Ascending aorta (tissue), 2 donors: ENCODE measurements at places on chromosomes 12 and 14. TPM values are rescaled to one million over a fixed set of nuclear protein-coding genes. Genes with fewer than 3 reads are reported as not detected.

DNA sequence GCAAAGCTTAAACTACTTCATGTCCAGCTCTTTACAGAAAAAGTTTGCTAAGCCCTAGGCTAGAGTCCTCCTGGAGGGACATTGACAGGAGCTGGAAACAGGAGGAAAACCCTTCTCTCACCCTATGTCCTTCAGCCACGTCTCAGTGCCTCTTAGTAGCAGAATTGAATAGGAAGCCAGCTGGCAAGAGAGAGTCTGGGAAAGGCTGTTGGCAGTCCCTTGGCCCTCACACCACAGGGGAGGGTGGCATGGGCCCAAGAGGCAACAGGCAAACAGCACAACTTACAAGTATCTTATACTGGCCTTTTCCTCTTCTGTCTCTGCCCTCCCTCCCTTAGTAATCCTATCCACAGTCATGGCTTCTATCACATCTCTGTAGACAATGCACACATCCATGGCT lies 27.7 kb upstream of the DHRS2 start:
- no peak for DNase-seq

The CNPY2 gene
- 34.6 TPM for total RNA-seq

The ABHD4 gene
- 33.5 TPM for total RNA-seq

DNA sequence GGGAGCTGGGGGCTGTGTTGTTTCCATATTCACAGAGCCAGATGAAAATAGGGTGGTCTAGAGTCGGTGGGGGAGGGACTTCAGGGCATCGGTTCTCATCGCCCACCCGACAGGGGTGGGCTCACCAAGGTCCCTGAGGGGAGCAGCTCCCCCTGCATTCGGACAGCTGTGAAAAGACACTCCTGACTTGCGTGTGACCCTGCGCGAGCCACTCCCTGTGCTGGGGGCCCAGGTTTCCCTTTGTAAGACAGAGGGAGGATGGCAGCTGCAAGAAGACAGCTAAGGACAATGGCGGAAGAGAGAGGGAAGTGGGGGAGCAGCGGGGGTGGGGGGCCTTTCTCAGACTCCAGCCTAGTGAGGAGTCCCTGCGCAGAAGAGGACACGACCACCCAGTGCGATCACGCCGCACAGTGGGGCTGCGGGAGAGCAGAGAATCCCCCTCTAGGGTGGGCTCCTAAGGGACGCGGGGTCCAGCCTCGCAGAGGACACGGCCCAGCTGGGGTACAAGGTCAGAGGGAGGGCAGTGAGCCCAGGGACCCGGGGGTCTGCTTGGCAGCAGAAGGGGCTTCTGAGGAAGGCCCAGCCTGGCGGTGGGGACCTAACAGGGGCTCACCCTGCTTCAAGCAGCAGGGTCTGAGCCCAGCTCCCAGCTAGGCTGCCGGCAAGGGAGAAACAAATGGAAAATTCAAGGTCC lies 326.9 kb upstream of the DIO3 start:
- no peak for DNase-seq

DNA sequence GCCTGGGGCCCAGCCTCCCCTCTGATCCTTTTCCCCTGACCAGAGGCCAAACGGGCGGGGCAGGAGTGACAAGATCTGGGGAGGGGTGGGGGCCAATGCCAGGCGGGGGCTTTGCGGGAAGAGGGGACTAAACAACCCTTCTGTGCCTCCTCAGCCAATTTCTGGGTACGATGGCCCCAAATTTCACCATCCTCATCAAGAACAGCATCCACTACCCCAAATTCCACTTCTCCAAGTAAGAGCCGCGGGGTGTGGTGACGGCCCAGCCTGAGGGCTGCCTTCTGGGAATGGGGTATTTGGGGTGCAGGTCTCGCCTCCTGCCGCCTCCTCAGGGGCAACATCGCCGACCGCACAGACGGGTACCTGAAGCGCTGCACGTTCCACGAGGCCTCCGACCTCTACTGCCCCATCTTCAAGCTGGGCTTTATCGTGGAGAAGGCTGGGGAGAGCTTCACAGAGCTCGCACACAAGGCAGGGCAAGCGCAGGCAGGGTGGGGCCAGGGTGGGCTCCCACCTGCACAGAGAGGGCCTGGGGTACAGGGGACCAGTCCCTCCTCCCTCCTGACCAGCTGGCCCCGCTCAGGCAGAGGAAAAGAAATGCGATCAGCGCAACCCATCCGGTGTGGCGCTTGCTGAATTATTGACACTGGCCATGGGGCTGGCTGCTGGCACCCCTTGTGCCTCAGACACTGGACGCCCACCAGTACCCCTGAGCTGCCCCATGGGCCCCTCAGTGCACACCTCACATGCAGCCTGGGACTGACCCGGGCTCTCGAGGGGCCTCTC lies 1.7 kb downstream of the P2RX2 start:
- no peak for DNase-seq

The EGLN3 gene
- 5.9 TPM for total RNA-seq

GRCh38 chr12:104769144-104769561 lies 188.9 kb downstream of the SLC41A2 start:
- DNase-seq = no peak

GRCh38 chr14:103711516-103712431 lies 3.5 kb downstream of the XRCC3 start:
- peak; percentile 88 for DNase-seq

The TAS2R30 gene
- total RNA-seq = 3.6 TPM

The OTX2 gene
- not detected for total RNA-seq

DNA sequence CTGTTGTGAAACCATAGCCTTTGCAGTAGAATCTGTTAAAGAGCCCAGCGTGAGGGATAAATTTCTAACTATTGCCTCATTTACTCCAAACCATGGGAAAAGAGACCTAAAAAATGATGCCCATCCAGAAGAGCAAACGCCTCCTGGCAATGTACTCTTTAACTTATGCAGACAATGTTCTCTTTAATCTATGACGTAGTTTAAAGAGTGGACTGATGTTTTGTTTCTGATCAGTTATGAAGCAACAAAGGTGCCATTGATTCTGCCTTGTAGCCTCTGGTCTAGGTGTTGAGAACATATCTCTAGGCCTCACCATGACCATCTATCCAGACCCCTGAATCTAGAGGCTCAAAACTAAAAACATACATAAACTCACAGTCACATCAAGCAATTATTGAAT lies 13.4 kb downstream of the SSTR1 start:
- DNase-seq = no peak

- no peak for DNase-seq
Observed at GRCh38 chr12:81005606-81006005, 67.9 kb upstream of the LIN7A start.

DNA sequence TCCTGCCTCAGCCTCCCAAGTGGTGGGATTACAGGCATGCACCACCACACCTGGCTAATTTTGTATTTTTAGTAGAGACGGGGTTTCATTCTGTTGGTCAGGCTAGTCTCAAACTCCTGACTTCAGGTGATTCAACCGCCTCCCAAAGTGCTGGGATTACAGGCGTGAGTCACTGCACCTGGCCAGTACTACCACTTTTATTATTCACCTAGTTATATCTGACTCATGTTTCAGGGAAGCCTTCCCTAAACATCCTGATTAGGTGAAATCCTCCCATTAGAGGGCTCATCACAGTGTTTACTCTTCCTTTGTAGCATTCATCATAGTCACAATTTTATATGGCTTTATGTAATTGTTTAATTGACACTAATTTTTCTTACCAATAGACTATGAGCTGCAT lies 295.3 kb upstream of the SOX5 start:
- DNase-seq = no peak

- peak; percentile 77 for DNase-seq
Observed at GRCh38 chr12:1474041-1474573, 120.3 kb downstream of the FBXL14 start.

DNA sequence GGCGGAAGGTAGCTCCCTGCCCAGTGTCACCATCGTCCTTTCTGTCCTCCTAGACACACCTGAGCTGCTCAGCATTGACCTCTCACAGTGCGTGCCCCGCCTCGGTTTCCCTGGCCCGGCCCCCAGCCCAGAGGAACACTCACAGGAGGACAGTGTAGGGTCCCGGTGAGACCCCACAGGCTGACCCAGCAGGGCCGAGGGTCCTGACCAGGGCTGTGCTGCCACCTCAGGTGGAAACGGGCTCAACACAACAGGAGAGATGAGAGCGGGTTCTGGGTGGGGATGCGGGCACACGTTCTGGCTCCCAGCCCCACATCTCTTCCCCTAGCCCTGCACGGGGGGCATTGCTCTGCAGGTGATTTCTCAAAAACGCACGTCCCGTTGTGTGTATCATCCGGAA lies 98.1 kb downstream of the PIWIL1 start:
- DNase-seq = no peak

DNA sequence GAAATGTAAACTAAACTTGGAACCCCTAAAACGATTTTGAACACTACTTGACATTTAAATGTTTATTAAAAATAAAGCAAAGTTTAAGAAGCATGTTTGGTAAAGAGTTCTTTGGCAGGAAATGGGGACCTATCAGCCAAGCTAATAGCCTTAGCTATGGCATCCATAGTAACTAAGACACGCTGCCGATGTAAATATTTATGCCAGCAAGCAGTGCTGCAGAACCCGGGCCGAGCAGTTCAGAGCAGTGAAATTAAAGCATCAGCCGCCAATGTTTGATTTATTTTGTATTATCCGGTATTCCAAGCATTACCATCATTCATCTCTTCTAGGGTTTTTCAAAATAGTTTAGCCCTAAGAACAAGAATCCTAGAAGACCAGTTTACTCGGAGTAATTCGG lies 61.6 kb downstream of the PPP2R5C start:
- DNase-seq = no peak

DNA sequence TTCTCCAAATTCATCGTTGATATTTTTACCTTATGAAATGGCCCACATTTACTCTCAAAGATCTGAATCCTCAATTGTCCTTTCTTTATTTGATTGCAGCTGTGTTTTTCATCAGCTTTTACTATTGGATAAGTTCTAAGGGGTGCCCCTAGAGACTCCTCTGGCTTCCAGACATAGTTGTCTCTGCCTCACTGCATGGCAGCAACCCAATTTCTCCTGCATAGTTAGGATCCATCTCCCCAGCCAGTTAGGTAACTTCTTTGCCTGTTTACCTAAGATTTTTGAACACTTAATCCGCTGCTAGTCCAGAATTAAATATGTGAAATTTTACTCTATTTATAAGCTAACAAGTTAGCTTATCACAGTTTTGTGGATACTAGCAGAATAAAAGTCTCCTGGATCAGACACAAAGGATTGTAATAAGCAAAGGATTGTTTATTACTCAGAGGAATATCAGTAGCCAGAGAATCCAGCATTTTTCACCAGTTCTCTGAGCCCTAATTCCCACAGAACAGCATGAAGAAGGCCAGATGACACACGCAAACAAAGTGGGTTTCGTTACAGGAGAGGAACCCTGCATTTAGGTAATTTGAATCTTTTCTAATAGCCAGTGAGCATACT lies 101.1 kb downstream of the BBS10 start:
- DNase-seq = no peak

The ABCD2 gene
- under 0.01 TPM for total RNA-seq

DNA sequence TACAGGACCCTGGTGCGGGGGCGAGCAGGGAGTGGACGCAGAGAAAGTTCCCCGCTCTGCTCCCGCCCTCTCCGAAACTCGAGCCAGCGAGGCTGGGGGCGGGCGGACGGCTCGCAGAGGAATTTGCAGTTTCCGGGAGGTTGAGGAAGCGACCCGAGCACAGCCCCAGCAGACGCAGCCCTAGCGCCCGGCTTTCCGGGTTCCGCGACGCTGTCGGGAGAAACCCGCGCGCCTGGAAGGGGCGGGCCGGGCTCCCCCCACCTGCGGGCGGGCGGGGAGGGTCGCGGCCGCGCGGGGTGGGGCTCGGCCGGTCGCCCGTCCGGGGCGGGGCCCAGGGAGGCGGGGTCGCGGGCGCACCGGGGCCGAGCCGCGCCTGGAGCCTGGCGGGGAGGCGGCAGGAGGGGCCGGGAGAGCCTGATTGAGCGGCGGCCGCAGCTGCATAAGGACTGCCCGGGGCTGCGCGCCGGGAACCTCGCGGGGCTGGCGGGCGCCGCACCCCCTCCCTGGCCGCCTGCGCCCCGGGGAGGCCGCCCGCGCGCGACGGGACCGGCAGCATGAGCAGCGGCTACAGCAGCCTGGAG lies at the start of gene RASSF3:
Gene RASSF3, plus strand, starts transcription at position 417 of the 581 bp plus-strand sequence. Its CDS starts 138 bp downstream, at position 555.
- no peak for DNase-seq

- DNase-seq = no peak
Observed at GRCh38 chr12:1703771-1704722, 13.2 kb downstream of the ADIPOR2 start.

DNA sequence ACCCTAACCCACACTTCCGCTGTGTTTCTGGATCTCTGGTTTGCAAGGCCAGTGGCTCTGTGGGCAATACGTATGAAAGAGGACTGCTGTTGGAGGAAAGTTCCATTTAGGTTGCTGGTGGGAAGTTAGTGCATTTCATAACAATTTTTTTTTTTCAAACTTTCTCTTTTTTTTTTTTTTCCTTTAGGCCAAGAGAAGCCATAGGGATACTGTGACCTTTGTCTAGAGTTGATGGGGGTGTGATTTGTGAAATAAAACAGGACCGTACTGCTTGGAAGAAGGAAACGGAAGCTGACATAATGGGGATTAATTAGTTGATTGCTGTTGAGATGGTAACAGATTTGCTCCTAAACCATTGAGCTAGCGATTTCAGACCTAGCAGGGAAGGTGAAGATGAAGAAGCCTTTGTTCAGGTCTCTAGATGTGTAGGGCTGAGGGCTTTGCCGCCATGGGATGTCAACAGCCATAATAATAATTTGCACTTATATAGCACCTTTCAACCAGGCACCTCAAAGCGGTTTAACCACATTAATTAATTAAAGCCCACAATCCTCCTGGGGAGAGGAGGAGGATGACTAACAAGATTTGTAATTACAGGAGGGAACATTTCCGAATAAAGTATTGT lies 315.3 kb downstream of the ZFP36L1 start:
- no peak for DNase-seq
